ENCODE measurements at places on chromosomes 2 and 18. TPM values are rescaled to one million over a fixed set of nuclear protein-coding genes. Genes with fewer than 3 reads are reported as not detected.

The TMEFF2 gene
- total RNA-seq, result not detected

DNA sequence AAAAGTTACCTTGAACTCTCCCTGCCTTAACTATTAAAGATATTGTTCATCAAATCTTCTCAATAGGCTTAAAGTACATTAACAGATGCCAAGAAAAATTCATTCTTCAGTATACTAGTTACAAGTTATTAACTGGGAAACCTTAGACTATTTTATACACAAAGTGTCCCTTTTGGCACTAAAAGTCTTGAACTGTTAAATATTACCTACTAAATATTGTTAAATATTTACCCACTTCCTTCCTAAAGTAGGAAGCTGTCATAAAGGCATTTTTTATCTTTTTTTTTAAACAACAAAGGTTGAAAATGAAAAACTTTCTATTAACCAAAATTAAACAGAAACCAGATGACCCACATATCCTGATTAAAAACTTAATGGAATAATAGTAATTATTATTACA, 19.4 kb upstream of the CCNT2 start:
- H3K36me3 ChIP-seq, result peaks cover 5% of the 10 kb centered on the region
- H3K27me3 ChIP-seq, result peaks cover 4% of the 10 kb centered on the region
- H3K4me1 ChIP-seq, result no peaks in the 10 kb centered on the region
- DNase-seq, result no peak

DNA sequence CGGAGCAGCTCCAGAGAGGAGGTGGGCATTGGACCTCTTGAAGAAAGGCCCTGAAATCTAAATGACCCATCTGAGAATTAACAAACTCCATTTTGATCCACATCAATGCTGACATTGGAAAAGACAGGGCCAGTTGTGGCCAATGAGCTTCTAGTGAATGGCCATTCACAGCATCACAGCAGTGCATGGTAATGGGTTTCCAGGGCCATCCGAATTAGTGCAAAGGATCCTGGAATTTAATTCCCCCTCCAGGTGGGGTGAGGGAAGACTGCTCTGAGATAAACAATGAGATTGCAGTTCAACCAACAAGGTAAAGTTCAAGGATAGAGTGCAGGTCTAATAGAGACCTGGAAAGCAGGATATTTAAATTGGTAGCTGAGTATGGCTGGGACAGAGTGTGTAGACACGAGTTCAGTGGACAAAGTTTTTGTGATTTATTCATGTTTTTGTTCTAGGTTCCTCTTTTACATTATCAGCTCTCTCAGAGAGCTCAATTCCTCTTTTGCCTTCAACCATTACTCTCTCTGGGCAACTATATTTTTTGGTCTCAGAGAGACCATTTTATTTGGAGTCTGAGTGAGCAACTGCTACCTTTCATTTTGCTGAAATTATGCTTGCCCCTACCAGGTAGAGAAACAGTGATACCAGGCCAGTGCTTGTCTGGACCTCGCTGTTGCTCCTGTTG, 5.0 kb downstream of the TACR1 start:
- no peak overlapping the region for H3K4me3 ChIP-seq
- no peak overlapping the region for H3K27ac ChIP-seq
- DNase-seq, result no peak
- no peaks in the 10 kb centered on the region for H3K36me3 ChIP-seq
- H3K4me1 ChIP-seq, result no peaks in the 10 kb centered on the region

GRCh38 chr2:231965102-231965501, 3.6 kb downstream of the DIS3L2 start:
- H3K27me3 ChIP-seq, result no peaks in the 10 kb centered on the region
- peaks cover 54% of the 10 kb centered on the region for H3K4me1 ChIP-seq
- no peak overlapping the region for H3K27ac ChIP-seq
- no peak for DNase-seq
- no peak overlapping the region for H3K4me3 ChIP-seq
- H3K36me3 ChIP-seq, result peaks cover 5% of the 10 kb centered on the region

- peaks cover 13% of the 10 kb centered on the region for H3K4me1 ChIP-seq
- peaks cover 4% of the 10 kb centered on the region for H3K27me3 ChIP-seq
- H3K36me3 ChIP-seq, result no peaks in the 10 kb centered on the region
- no peak overlapping the region for H3K27ac ChIP-seq
- DNase-seq, result no peak
- no peak overlapping the region for H3K4me3 ChIP-seq
Observed at GRCh38 chr2:112165296-112165695, 27.1 kb downstream of the FBLN7 start.

- H3K36me3 ChIP-seq, result no peaks in the 10 kb centered on the region
- H3K27me3 ChIP-seq, result no peaks in the 10 kb centered on the region
- H3K4me3 ChIP-seq, result no peak overlapping the region
- no peak for DNase-seq
Observed at GRCh38 chr18:27141876-27142275, 43.2 kb downstream of the CHST9 start.

- H3K27me3 ChIP-seq, result peaks cover 3% of the 10 kb centered on the region
- DNase-seq, result no peak
- no peak overlapping the region for H3K27ac ChIP-seq
- no peaks in the 10 kb centered on the region for H3K4me1 ChIP-seq
- H3K36me3 ChIP-seq, result peaks cover 21% of the 10 kb centered on the region
- H3K4me3 ChIP-seq, result no peak overlapping the region
Observed at GRCh38 chr2:218773881-218774280, 8.1 kb upstream of the CYP27A1 start.

The CNTNAP5 gene
- total RNA-seq, result not detected

GRCh38 chr2:65464604-65465003, 32.2 kb upstream of the SPRED2 start:
- H3K36me3 ChIP-seq, result no peaks in the 10 kb centered on the region
- DNase-seq, result no peak
- H3K27ac ChIP-seq, result no peak overlapping the region

The GALR1 gene
- total RNA-seq, result not detected

DNA sequence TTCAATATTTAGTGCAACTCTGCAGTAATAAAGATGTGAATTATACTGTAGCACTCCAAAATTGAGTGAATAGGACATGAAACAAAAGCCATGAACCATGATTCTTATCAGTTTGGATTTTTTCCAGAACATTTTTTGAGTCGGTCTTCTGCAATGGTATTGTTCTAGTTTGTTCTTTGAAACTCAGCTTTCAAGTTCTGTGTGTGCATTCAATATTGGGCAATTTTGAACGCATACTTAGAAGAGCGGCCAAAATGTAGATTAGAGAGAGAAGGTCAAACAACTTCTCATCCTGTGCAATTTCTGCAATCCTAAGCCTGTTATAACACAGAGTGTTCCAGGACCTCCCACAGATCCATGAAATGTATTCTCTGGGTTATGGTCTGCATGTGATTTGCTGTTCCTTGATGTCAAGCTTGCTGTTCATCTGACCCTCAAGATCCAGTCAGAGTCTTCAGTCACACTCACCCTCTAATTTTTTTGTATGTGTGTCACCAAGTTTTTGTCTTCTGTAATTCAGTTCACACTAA, 48.3 kb downstream of the TSPYL6 start:
- DNase-seq, result no peak
- no peaks in the 10 kb centered on the region for H3K36me3 ChIP-seq
- no peak overlapping the region for H3K27ac ChIP-seq
- no peaks in the 10 kb centered on the region for H3K27me3 ChIP-seq
- no peaks in the 10 kb centered on the region for H3K4me1 ChIP-seq

The SCN9A gene
- total RNA-seq, result 1.0 TPM
